Activated CD8-positive, alpha-beta T cell treated with anti-CD3 and anti-CD28 coated beads for 36 hours (primary cell): ENCODE measurements at places on chromosomes 16 and 17. TPM values are rescaled to one million over a fixed set of nuclear protein-coding genes. Genes with fewer than 3 reads are reported as not detected.

DNA sequence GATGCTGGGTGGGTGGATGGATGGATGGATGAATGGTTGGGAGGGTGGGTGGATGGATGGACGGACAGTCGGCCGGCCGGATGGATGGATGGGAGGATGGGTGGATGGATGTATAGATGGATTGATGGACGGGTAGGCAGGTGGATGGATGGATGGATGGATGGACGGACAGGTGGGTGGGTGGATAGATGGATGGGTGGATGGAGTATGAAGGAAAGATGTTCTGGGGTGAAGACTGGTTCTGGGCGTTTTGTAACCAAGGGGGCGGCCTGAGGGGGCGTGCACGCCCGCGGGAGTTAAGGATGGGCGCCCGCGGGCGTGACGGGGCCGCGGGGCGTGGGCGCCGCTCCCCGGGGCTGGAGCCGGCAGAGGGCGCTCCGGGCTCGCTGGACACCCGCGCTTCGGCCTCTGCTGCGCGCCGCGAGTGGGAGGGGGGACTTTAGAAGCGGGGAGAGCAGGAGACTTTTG lies at the start of gene NECAB2:
Gene NECAB2 (plus strand): TSS at position 407 of the 468 bp plus-strand sequence. CDS start 405 bp downstream, outside the sequence.
- peak; percentile 54 for DNase-seq

DNA sequence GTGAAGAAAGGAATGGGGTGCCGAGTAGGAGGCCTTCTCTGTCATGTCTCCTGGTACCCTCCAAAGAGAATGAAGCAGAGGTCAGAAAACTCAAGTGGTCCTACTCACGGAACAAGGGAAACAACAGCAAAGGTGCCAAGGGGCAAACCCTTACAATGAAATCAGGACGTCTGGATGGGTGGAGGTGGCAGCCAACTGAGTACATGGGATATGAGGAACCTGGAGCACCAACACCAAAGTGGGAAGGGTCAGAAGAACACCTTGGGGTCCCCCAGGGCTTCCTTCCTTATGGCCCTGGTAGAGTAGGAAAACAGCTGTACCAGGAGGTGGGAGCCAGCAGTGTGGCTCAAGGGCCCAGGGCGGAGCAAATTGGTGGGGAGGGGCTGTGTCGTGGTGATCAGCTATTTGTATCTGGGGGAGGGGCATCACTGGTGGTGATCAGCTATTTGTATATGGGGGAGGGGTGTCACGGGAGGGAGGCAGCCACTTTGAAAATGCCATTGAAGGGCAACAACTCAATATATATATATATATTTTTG lies 643 bp downstream of the HIGD1B start:
- DNase-seq: no peak

GRCh38 chr17:79838522-79839274 lies 542 bp downstream of the CBX4 start:
- DNase-seq: peak; percentile 78

DNA sequence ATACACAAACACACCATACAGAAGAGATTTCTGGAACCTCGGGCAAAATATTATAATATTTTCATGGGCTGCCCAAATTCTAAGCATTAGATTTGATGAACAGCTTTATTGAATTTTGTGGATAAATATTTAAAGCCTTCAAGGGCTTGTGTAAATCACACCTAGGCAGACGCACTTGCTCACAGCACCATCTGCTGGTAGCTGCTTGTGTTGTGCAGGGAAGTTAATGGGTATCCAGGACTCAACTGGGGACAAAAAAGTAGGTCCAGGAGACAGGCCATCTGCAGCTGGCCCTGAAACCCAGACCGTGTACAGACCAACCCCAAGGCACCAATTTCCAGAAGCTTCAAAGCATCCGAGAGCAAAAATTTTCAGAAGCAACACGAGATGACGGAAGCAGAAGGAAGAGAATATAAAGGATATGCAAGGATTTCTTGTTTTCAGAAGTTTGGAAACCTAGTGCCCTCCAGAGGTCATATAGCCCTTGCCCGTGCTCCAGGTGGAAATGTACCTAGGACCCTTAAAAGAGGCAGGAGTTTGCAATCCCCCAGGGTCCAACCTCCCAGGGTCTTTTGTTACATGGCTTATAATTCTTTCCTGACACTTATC lies 140.0 kb downstream of the CHD9NB start:
- DNase-seq: peak; percentile 66

DNA sequence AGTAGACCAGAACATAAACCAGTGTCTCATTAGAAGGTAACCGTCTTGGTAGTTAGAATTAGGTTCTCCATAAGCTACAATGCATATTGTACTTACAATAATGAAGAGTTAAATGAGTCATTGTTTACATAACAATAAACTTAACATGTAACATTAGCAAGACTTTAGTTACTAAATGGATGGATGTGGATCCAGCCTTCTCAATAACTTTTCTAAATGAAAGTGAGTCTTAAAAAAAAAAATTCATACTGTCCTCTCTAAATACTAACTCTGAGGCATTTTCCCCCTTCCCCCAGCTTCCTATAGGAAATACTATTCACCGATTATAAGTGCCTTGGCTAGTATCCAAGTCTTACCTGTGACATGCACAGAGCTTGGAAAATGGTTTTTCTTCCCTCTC lies 155.3 kb downstream of the CYB561 start:
- DNase-seq: no peak

- DNase-seq: no peak
These were observed 1.8 kb downstream of the CNTNAP4 start for GRCh38 chr16:76278980-76279379.

- no peak for DNase-seq
These were observed 38.1 kb upstream of the NLK start for GRCh38 chr17:28004344-28004743.

DNA sequence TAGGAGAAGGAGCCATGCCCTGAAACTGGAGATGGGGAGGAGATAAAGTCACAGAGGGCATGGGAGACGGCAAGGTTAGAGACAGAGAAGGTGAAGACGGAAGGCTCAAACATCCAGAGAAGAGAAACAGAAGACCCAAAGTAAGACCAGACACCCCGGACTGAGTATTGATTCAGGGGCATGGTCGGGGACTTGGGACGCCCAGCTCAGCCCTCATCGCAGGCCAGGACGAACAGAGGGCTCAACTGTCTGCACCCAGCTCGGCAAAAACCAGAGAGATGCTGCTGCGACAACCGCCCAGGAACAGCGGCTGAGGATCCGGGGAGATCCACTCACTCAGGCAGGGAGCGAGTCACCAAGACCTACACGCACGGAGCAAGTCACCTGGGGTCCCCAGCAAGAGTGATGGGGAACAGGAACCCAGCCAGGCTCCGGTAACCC lies 999 bp downstream of the XYLT1 start:
- DNase-seq: peak; percentile 47

DNA sequence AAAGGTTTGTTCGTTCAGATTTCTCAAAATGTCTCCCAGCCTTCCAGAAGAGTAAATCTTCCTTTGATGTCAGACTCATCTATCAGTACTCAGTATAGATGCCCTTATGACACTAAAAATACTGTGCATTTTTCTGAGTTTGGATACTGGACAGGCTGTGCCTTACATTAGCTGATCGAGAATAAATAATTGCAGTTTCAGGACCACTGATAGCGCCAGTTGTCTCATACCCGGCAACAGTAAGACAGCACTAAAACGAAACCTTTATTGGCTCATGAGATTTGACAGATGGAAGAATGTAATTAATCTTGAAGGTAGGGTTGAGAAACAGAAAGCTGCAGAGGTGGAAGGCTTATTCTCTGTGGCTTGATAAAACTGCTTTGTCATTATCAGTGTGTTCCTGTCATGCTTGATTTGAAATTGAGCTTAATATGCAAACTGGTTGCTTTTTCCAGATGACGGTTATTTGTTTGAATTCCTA lies 1.2 kb downstream of the ATP6V0A1 start:
- DNase-seq: peak; percentile 50

TNS4 gene
- total RNA-seq: 5.8 TPM

IRF8 gene
- total RNA-seq: 224 TPM
